AG04449 (cell line): ENCODE measurements at places on chromosomes 6 and 20.

- DNase-seq: no peak
These were observed 6.9 kb upstream of the CD93 start for GRCh38 chr20:23092861-23093495.

DNA sequence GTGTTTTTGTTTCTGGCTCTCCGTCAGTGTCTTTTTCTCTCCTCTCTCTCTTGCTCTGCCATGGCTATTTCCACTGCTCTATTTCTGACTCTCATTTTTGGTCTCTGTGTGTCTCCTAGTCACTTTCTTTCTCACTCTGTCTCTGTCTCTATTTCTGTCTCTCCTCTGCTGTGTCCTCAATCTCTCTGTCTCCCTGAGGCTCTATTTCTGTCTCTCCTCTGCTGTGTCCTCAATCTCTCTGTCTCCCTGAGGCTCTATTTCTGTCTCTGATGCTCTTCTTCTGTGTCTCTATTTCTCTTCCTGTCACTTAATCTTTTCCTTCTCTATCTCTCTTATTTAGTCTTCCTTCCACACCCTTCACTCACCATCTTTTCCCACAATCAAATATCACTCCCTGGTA, 8.4 kb downstream of the PRSS16 start:
- no peak for DNase-seq

- no peak for DNase-seq
These were observed 162.1 kb downstream of the AIG1 start for GRCh38 chr6:143222801-143223231.

DNA sequence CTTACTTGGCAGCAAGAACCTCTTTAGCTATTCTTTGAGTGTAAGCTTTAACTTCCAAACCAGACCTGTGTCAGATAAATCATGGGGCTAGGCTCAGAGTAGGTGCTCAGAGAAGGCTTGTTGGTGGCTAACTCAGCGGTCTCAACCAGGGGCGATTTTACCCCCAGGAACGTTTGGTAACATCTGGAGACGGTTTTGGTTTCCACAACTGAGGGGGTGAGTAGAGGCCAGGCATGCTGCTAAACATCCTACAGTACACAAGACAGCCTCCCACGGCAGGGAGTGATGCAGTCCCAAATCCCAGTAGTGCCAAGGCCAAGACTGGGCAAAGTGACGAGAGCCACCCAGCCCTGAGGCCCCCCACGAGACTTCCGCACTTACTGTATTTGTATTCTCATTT, 59.2 kb downstream of the RAB44 start:
- no peak for DNase-seq

DNA sequence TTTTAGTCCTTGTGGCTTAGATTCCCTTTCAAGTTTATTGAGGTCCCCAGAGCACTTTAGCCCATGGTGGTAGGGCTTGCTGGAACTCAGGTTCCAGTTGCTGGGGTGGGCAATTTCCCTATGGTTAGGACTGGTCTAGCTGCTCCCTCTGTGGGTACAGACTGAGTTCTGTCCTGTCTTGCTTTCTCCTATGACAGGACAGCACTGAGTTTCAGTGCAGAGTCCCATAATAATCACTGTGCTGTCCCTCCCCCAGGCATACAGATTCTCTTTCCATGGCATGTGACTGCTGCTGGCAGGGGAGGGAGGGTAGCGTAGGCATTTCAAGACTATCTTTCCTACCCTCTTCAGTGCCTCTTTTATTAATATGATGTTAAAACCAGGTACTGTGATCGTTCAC, 17.1 kb upstream of the ERVFRD-1 start:
- DNase-seq: no peak

DNA sequence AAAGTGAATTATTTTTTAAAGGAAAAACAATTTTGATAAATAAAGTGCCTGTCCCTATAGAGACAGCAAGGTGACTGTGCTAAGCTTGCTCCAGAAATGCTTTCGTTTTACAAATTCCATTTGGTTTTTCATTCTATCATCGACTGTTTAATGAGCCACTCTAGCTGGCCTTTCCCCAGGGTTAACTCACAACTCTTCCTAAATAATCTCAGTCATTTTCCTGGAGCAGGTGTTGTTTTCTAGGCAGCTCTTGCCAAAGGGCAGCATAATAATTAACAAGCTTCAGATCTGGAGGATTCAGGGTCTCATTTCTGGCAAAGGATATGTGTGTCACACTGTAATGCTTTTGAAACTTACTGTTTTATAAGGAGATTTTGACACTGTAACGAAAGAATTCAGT, 184.2 kb downstream of the KHDC1L start:
- DNase-seq: no peak

- DNase-seq: no peak
These were observed 84.7 kb downstream of the PREX1 start for GRCh38 chr20:48742912-48743680.

GRCh38 chr6:21715180-21715579, 121.6 kb downstream of the SOX4 start:
- DNase-seq: no peak

DNA sequence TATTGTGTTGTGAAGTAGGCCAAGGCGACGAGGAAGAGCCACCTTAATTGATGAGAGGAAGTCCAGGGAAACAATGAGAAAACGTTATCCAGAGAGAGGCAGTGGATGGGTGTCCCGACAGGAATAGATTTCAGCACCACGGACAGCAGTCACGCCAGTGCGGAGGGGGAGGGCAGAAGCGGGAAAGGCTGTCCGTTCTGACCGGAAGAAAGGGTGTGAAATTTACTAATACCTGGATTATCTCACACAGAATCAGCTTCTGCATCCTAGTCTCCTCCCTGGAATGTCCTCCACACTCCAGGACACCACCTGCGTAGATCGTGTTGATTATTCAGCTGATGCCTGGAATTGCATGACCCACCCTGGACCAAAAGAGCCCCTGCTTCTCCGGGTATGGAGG, 7.4 kb upstream of the BPIFA3 start:
- DNase-seq: no peak

DNA sequence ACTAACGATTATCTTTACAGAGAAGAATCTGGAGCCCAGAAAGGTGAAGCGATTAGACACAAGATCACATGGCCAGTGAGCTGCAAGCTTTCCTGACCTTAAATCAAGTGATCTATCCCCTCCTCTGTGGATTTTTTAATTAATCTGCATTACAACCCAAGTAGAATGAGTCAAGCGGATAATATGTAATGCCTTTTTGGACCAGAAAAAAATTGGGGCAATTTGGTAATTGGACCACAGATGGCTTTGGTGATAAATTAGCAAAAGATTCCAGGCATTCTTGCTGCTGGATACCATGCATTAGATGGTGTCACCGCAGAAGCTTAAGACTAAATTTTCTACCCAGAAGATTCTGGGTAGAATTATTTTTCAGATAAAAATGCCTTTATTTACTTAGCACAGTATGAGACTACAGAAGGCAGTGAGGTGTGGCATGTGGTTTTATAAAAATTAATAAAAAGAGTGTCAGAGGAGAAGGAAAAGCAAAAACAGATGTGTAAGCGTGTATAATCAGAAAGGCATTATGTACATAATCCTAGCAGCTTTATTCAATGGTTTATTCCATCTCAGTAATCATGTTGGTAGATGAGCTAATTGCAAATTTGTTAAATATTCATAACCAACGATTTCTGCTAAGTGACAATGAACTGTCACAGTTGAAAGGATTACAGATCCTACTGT, 53.9 kb upstream of the PCSK2 start:
- no peak for DNase-seq

- DNase-seq: no peak
These were observed 10.7 kb downstream of the PEDS1 start for GRCh38 chr20:50142812-50143211.

DNA sequence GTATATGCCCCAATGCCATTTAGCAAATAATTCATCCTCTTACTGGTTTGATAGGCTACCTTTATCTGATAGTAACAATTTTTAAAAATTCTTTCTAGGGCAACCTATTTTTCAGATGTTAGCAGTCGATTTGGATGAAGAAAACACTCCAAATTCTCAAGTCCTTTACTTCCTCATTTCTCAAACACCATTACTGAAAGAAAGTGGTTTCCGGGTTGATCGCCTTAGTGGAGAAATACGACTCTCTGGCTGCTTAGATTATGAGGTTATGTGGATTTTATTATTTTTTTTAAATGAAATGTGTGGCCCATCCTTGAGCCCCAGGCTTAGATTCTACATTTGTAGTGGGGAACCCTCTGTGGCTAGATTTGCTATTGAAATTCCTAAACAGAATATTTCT, 26.3 kb downstream of the CDH26 start:
- DNase-seq: no peak

DNA sequence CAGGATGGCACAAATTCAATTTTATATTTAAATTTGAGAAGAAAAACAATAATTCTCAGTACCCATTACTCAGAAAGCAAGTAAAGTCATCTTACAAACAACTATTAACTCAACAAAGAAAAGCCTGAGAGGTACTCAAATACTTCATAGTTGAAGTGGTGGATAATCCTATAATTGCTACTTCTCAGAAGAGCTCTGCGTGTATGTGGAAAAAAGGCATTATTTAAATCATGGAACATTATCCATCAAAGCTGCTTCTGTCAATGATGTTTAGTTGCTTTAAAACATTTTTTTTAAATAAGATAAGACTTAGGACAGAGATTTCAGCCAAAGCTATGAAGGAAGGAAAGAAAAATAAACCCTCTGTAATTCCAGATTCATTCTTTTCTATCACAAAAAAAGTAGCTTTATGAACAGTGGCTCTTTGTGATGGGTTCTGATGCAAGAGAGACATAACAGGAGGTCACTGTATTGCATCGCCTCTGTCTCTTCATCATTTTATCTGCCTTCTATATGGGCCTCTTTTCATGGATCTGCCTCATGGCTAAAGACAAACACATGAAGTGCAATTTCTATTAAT, 367.9 kb upstream of the SLC35B3 start:
- no peak for DNase-seq

DNA sequence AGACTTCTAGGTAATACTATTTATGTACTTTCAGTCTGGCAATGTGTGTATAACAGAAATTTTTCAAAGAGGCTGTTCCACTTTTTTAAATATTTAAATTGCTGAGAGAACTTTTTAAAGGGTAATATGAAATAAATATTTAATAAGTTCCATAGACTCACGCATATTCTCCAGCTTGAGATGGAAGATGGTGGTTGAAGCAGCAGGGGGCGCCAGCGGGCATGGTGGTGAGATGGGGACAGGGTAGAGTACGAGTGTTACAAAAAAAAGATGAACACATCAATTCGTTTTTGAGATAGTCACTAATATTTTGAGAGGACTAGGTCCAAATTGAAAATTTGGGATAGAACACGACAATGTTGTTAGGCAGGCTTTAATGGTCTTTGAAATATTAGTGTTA, 68.4 kb downstream of the RSPO3 start:
- no peak for DNase-seq

DNA sequence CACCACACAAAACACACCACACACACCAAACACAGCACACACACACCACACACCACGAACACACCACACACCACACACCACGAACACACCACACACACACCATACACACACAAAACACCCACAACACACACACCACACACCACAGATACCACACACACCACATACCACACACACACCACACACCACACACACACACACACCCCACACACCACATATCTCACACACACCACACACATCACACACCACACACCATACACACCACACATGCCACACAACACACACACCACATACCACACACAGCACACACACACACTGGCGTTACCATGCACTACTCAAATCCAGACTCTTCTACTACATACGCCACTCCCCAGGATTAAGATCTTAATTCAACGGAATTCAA, 118.9 kb upstream of the THBS2 start:
- no peak for DNase-seq

- DNase-seq: no peak
These were observed 135.1 kb downstream of the MRPL14 start for GRCh38 chr6:43992126-43992663.

GRCh38 chr6:168048724-168049025, 30.3 kb downstream of the FRMD1 start:
- no peak for DNase-seq

GRCh38 chr6:118558464-118559217, 10.5 kb downstream of the PLN start:
- no peak for DNase-seq

DNA sequence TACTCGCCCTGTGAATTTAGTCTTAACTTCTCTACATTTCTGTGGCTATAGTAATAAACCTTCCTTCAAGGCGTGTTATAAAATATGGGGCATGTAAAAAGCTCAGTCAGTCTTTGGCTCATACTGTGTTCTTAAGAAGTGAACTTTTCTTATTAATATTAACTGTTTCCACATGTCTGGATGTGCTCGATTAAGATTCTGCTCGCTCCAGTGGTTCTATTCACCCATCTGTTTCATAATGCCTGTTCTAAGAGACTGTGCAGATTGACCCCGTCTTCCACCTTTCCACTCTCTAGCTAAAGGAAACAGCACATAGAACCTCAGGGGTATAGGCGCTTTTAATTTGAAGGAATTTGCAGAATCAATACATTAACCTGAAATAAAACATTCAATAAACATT, 99.9 kb downstream of the L3MBTL3 start:
- no peak for DNase-seq

GRCh38 chr6:111813237-111813636, 60.0 kb downstream of the FYN start:
- DNase-seq: peak; percentile 47

GRCh38 chr6:109527989-109528388, 45.0 kb upstream of the ZBTB24 start:
- no peak for DNase-seq

DNA sequence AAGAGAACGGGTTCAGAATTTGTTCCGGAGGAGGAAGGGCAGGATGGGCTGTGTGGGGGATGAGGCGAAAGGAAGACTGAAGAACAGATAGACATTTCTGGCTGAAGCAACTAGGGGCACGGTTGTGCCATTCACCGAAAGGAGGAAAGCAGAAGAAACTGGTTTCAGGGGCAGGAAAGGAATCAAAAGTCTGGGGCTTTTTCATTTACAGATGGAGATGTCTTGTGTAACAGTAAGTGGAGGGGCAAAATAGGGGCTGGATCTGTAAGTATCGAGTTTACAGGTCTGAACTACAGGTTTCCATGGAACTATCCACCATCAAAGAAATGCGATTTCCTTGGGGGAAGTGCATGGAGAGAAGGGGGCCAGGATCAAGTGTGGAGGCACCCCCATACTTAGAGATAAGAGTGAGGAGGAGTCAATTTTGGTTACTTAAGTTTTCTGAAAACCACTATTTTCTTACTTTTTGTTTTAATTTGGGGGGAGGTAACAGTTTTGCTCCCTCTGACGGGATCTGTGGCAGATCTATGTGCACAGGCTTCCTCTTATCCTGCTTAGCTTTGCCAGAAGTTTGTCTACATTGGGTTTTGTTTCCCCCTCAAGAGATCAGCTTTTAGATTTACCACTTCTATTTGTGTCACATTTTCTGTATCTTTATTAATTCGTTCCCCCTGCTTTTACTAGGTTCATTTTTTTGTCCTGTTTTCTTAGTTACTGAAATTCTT, 120.1 kb downstream of the SLC23A2 start:
- DNase-seq: no peak

- DNase-seq: no peak
These were observed 113.8 kb downstream of the IPCEF1 start for GRCh38 chr6:154242617-154243357.

- DNase-seq: no peak
These were observed 25.7 kb downstream of the NTSR1 start for GRCh38 chr20:62734326-62734725.

GRCh38 chr6:147508866-147509608, 547 bp downstream of the SAMD5 start:
- no peak for DNase-seq
